ENCODE measurements at places on chromosomes 12 and 14. TPM values are rescaled to one million over a fixed set of nuclear protein-coding genes. Genes with fewer than 3 reads are reported as not detected.

KRT3 gene
- polyA plus RNA-seq: not detected

- DNase-seq: no peak
Observed at GRCh38 chr14:95496690-95497259, 19.7 kb downstream of the SYNE3 start.

GRCh38 chr12:77328326-77328725, 263.0 kb upstream of the E2F7 start:
- DNase-seq: no peak

- DNase-seq: no peak
Observed at GRCh38 chr12:7869137-7869536, 3.6 kb downstream of the SLC2A14 start.

ALDH1L2 gene
- 6.5 TPM for polyA plus RNA-seq

Data from forelimb muscle (tissue), 1 donor.